Amniotic stem cell (primary cell): ENCODE measurements at places on chromosomes 1 and 21.

GRCh38 chr1:33872683-33873082, 8.8 kb downstream of the HMGB4 start:
- no peak for DNase-seq

DNA sequence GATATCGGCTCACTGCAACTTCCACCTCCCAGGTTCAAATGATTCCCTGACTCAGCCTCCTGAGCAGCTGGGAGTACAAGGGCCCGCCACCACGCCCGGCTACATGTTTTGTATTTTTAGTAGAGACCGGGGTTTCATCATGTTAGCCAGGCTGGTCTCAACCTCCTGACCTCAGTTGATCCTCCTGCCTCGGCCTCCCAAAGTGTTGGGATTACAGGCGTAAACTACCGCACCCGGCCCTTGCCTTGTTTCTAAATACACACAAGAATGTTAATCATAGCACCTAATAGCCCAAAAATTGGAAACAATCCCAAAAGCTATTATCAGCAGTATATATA, 1.2 kb upstream of the MSTO1 start:
- no peak for DNase-seq

GRCh38 chr1:86277936-86278335, 118.2 kb downstream of the ODF2L start:
- no peak for DNase-seq

DNA sequence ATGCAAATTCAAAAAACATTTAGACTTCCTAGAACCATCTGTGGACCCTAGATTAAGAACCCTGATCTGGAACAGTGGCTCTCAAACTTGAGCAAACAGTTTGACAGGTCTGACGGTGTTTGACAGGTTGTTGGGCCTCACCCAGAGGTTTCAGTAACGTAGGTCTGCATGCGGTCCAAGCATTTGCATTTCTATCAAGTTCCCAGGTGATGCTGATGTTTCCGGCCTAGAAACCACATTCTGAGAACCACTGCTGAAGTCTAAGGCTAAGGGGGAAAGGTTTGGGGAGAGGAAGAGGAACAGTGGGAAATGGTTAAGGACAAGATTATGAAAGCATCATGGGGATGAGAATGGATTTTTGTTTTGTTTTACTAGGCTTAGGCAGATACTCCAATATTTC, 48.6 kb downstream of the MDM4 start:
- DNase-seq: no peak

DNA sequence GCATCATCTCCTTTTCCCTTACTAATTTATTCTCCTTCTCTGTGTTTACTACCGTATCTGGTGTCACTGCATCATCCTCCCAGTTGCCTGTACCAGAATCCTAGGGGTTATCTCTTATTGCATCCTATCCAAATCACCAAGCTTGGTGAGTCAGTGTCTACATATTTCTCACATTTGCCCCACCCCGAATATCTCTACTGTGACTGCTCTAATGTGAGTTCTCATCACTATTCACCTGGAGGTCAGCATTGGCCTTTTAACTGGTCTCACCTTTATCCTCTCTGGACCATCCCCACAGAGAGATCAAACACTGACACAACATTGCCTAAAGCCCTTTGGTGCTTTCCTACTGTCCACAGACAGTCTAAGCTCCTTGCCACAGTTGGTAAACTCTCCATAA, 45.7 kb upstream of the ZNF648 start:
- DNase-seq: no peak

DNA sequence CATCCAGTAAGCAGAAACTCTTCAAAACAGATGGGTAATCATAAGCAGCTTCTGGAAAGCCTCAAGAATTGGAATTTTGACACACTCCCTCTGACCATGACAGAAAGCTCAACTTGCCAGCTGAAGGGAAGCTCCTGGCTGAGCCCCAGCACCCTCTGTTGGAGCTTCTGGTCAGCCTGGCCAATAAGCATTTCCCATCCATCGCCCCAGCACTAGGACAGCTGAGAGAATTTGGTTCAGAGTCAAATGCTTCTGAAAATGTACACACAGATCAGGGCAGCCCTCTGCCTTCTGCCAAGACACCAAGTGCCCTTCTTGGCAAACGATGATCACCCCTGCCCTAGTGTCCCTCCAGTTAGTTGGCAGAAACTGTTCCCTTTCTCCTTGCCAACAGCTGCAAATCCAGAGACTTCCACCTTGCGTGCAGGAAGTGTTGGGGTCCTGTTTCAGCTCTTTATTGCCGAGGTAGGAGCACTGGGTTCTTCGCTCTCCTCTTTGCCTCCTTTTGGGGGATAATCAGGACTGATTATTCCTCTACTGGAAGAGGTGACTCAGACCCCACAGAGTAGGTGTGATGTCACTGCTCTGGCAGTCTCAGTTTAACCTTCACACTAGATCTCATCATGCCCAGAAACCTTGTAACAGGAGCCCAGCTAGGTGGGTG, 11.9 kb downstream of the PIGV start:
- no peak for DNase-seq

DNA sequence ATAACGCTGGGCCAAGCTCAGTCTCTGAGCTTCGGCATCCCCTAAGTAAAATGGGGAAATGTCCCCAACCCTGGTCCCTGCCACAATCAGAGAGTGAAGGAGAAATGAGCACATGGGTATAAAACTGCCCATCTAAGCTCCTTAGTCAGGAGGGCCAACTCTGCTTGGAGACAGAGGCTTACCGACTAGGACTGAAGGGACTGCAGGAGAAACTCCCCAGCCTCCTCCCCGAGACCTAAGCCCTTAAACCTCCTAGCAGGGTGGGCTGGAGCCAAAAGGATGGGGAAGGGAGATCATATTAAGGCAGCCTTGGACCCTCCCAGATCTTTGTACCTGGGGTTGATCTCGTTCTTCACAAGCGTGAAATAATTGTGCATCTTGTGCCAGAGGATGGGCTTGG, 5.5 kb downstream of the ETNK2 start:
- DNase-seq: no peak

DNA sequence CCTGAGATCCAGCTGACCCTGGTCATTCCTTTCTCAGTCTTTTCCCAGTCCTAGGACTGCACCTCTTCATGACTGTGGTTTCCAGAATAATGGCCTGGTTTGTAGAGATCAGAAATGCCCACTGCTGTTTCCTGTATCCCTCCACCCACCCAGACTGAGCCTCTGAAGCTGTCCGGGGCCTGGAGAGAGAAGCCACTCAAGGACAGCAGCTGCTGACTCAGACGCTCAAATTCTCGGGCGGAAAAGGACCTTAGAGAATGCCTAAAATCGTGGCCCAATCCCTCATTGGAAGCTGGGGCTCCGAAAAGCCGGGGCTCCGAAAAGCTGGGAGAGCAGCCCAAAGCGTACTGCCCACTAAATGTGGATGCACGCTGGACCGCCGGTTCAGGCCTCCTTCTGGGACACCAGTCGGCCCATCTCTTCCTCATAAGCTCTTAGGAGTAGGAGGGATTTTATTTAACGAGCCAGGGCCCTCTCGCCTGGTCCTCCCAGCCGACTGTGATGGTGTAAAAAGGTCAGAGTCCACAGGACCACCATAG, 7.8 kb upstream of the GPR61 start:
- DNase-seq: no peak

- DNase-seq: no peak
Observed at GRCh38 chr21:30194701-30195299, 21.1 kb downstream of the CLDN8 start.

- DNase-seq: no peak
Observed at GRCh38 chr1:29029667-29030066, 94.0 kb downstream of the TMEM200B start.

- no peak for DNase-seq
Observed at GRCh38 chr1:87051965-87052364, 137.5 kb downstream of the HS2ST1 start.

DNA sequence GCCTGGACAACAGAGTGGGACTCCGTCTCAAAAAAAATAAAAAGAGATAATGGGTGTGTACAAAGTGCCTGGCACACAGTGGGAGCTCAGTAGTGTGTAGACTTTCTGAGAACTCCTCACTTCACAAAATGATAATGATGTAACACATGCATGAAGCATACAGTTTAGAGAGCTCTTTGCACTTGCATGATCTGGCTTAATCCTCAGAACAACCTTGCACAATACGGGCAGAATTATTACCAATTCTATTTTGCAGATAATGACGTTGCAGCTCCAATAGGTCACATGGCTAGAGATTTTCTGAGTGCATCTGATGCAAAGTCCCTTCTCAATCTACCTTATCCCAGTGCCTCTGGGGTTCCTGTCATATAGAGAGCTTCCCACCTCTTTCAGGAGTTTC, 71.4 kb downstream of the CD247 start:
- DNase-seq: no peak

- no peak for DNase-seq
Observed at GRCh38 chr1:169027607-169028320, 78.7 kb upstream of the ATP1B1 start.

DNA sequence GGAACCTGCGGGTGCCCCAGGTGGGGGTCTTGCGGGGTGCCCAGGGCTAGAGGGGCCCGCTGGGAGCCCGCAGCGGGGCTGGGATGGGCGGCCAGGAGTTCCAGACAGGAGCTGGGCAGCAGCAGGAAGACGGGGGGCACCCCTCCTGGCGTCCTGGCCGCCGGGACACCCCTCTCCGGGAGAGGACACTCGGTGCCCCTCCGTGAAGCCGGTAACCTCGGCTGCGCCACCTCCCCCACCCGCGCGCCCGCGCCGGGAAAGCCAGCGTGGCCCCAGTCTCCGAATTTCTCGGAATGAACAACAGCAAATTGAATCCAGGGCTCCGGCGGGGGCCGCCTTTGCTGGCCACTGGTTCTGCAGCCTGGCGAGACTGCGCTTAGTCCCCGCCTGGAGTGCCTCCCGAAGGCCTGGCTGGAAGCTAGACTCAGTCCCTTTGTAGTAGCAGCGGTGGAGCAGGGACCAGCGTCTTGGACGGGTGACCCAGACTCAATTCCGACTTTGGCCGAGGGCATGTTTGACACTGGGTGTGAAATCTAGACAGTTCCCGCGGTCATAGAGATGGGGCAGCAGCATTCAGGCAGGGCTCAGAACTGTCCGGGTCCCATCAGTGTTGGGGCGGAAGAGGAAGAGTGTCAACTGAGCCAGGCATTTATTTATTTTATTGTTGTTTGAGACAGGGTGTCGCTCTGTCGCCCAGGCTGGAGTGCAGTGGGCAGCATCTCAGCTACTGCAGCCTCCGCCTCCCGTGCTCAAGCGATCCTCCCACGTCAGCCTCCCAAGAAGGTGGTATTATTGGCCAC, 773 bp downstream of the IFNGR2 start:
- DNase-seq: no peak

DNA sequence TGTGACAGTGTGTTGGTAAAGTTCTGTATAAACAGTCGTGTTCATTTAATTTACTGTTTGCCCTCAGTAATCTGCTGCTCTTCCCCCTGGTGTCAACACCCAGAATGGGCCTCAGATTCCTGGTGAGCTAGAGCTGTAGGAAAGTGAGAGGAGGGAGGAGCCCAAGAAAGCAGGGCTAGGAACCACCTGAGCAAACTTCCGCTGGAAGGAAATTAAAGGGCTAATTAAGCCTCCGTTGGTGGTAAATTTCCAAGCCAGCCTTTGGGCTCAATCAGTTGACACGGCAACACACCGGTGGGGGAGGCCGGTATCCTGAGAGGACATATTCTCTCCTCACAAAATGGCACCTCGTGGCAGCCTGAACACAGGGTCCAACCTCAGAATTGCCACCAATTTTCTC, 32.9 kb downstream of the RAB3B start:
- DNase-seq: no peak

DNA sequence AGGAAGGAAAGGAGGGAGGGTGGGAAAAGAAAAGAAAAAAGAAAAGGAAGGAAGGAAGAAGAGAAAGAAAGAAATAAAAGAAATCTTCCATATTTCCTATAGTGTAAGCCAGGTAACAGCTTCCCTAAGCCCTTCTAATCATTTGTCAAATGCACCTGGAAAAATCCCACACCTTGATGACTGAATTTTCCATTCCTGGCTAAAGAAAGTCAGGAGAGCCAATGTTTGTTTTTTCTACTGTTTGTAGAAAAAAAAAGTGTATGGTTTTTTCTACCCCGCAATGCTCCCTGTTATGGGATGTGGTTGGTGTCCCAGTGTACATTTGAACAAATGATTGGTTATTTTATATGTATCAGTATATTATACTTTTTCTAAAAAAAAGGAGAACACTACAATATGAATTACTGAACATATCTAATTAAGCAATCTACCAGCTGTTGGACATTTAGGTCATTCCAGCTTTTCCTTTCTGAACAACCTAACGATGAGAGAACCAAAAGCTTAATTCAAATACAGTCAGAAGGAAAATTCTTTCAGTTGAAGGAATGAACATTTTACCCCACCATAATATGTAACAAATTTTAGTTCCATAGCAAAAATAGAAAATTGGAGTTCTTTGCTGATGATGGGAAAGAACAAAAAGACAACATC, 355.0 kb downstream of the SETD4 start:
- DNase-seq: no peak

GRCh38 chr1:232445361-232446106, 184.4 kb downstream of the SIPA1L2 start:
- no peak for DNase-seq

- DNase-seq: no peak
Observed at GRCh38 chr1:25063591-25064416, 133.7 kb upstream of the RUNX3 start.

- DNase-seq: peak; percentile 65
Observed at GRCh38 chr1:108200687-108201051, 526 bp upstream of the SLC25A24 start.

- peak; percentile 71 for DNase-seq
Observed at GRCh38 chr1:179016706-179017382, 8.8 kb upstream of the FAM20B start.

DNA sequence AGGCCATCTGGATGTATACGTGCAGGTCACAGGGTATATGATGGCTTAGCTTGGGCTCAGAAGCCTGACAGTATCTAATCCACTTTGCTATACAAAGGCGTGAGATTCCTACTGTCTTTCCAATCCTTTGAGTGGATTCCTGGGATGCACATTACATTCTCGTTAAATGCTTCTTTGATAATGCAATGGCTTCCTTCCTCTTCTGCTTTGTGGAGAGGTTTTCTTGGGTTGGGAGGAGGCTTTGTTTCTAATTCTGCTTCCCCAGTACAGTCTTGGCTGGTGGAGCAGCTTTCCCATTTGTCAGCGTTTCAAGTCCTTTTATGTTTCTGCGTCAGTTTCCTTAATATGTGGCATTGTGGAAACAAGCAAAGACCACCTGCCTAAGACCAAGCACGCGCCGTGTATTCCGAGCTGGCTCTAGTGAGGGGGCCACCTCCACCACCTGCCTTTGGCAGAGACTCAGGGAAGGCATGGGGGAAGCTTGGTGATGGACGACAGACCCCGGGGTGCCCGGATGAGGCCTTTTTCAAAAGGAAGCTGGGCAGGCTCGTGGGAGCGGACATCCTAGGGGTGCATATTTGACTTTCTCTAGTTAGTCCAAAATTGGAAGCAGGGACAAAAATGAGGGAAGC, 72.7 kb downstream of the WDR4 start:
- DNase-seq: no peak

DNA sequence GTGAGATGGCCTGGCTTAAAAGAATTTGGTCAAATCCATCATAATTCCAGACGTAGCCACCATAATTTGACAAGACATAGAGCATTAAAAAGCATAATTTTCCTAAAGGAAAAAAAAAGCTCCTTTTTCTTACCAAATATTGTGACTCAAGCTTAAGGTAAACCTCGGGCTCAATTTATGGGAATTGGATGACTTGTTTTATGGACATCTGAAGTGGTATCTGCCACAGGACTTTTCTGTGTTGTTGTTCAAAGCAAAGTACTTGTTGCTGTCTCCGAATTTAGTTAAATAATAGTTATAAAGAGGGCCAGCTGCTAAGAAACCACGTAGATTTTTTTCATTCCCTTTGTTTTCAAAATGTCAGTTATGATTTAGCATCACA, 1.1 kb downstream of the MPZL1 start:
- no peak for DNase-seq

GRCh38 chr1:243287652-243288051, 31.8 kb downstream of the SDCCAG8 start:
- DNase-seq: no peak
